ENCODE measurements at places on chromosomes 7 and 10.

DNA sequence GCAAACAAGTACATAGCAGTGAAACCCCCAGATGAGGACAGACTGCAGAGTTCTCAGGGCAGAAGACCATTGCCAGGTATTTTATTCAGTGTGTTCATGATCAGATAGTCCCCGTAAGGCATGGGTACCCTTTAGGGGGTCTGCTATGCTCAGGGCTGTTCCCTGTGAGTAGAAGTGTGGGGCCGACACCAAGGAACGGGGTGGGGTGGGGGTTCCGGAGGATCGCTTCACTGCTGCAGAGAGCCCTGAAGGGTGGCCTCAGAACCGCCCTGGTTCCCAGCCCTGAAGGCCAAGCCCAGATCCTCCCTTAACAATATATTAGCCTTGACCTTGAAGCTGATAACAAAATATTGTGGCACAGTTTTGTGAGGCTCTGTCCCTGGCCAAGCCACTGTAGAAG is 89.6 kb downstream of the ACTR3B start:
- no peak for DNase-seq

- no peak for DNase-seq
These were observed 30.9 kb downstream of the TRIM8 start for GRCh38 chr10:102675011-102675665.

DNA sequence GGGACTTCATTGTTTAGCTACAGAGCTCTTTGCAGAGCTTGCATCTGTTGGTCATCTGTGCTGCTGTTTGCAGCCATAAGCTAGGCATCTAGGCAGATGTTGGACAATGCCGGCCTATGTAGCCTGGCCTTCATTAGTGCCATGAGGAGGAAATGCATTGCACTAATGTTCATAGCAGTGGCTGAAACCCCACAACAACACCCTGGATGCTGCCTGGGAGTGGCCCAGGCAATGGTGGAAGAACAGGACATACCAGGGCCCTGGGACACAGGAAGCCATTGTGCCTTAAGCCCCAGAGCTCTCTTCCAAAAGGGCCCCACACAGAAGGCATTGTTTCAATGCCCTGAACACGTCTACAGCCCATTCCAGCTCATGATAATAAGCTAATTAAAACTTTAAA is 131.5 kb upstream of the LYZL1 start:
- no peak for DNase-seq

DNA sequence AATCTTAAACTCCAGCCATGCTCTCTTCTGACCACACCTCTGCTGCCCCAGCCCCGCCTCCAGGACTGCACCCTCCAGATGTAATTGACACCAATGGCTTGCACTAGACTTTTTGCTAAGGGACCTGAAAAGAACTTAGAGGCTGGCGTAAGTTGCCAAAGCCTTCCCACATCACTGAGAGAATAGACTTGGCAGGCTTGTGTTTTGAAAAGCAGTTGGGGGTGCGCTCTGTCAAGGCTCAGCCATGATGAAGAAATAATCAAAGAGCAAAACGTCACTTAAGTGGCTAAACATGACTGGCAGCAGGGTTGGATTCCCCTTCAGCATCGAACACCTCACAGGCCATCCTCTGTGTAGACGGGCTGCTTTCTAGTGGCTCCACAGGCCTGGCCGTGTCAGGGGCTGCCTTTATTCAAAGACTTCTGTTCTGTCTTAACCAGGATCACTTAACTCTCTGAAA is 195.2 kb upstream of the C7orf33 start:
- no peak for DNase-seq

DNA sequence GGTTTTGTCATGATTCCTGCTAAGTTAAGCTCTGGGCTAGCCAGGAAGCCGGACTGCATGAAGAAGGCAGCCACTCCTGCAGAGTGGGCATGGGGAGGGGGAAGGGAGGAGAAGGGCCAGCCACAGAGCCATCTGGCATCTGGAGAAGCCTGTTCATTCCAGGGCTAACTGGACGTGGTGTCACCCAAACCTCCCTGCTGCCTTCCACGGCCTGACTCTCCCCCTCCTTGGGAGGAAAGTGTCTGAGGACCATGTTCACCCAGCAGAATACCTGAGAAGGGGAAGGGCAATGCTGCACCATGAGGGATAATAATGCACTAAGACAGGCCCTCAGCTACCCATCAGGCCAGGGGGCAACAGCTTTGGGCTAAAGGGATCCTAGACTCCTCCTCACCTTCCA is 15.4 kb downstream of the AQP1 start:
- DNase-seq = no peak

DNA sequence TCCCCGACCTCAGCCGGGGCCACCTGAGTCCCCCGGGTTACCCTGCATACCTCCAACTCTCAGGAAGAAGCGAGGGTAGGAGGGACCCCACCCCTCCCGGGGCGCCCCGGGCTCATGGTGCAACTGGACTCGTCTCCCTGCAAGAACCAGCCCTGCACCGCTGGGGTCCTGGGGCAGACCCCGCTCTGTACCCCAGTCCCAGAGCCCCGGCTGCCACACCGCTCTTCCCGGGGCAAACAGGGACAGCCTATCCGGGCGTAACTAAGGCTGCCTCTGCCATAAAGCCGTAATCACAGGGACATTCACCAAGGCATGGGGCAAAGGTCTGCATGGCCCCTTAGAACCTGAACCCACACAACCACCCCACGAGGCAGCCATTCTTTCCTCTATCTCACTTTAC is 6.7 kb upstream of the MAFK start:
- no peak for DNase-seq

DNA sequence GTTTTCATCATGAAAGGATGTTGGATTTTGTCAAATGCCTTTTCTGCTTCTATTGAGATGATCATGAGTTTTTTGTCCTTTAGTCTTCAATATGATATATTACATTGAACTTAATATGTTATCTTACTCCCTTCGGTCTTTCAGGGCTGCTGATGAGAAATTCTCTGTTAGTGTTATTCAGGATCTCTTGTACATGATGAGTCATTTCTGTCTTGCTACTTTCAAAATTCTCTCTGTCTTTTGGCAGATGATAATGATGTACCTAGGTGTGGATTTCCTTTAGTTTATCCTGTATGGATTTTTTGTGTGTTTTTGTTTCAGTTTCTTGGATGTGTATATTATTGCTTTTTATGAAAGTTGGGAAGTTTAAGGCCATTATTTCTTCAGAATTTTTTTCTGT is 320.9 kb upstream of the NPSR1 start:
- DNase-seq = no peak

- DNase-seq = no peak
These were observed 350.1 kb upstream of the AOAH start for GRCh38 chr7:37074370-37074769.

- DNase-seq = no peak
These were observed 379.7 kb downstream of the PHTF2 start for GRCh38 chr7:78178319-78178718.

GRCh38 chr10:118986815-118987790 is 42.4 kb upstream of the NANOS1 start:
- no peak for DNase-seq

Measured in activated CD4-positive, CD25-positive, alpha-beta regulatory T cell (primary cell).